ELF-1 (cell line): ENCODE measurements at places on chromosomes 2 and 18.

DNA sequence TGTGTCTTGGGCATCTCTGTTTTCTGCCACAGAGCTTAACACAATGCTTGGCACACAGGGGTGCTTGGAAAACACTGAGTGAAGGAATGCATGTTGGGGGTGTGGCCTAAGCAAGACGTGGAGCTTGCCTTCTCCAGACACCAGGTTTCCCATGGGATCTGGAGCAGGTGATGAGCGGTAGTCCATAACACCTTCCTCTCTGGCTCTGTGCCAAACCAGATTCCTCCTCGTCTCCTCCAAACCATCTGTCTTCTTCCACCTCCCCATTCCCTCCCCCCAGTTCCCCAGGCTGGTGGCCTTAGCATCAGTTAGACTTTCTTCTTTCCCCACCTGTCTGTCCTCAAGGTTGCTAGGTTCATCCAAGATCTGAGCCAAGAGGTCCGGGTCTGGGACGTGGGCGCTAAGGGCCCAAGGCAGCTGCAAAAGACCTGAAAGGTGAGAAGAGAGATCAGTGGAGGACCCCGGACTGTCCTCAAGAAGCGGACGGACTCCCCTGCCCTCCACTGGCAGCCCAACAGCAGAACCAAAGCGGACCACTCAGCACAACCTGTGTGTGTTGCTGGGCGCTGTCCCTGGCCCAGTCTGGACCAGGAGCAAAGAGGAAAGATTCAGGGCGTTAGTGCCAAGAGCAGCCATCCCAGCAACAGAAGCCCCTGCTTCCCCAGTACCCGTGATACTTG lies 1.2 kb upstream of the ITM2C start:
- no peak for DNase-seq

DNA sequence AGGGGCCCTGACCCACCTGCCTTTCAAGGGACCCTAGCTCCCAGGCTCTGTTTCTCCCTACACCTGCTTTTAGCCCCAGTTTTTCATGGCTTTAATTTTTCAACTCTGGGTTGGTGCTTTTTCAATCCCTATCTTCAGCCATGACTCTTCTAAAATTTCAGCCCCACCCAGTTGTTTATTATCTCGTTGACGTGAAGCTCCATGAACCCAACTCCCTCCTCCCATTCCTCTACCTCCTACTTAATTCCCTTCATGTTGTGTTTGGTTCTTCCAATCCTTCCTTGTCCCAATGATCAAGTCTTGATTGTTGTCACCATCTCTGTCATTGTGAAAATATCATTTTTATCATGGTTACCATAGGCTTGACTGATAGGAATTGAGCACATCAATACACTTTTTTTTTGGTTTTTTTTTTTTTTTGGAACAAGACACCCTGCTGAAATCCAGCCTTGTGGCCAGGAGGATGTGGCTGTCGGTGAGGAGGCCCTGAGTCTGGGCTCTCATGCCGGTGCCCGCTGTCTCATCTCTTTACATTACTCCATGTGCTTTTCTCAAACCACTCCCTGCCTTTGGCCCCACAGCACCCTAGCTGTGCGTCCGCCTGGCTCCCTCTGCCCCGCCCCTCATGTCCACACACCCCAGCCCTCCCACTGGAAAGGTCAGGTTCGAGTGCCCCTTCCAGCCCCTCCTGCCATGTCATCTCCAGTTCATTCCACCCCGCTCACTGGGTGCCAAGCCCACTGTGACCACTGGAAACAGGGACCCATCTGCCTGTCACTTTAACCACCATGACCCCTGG lies 39.3 kb downstream of the NAPG start:
- DNase-seq: no peak

DNA sequence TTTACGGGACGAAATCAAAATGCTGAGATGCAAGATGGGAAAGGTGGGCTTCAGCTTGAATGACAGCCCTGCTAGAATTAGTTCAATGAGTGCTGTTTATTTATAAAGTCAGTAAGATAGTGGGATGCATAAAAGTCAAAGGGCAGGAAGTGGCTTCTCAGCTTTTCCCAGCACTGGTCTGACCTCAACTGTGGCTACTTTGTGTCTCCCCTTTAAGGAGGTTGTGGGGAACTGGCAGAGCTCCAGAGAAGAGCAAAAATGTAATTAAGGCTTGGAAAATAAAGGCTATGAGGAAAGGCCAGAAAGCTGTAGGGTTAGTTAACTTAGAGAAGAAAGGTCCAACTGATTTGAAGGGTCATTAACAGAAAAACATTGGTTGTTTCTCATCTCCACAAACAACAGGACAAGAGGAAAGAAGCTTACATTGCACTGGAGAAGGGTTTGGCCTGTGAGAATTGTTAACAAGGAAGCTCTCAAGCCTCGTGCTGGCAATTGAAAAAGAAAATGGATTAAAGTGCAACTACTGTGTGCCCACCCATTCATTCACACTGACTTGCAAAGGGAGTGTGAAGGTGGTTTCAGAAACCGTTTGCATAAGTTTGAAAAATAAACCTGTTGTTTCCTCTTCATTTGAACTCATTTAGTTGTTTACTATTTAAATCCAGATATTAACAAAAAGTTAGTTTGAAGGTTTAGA lies 68.8 kb upstream of the CD28 start:
- DNase-seq: no peak

DNA sequence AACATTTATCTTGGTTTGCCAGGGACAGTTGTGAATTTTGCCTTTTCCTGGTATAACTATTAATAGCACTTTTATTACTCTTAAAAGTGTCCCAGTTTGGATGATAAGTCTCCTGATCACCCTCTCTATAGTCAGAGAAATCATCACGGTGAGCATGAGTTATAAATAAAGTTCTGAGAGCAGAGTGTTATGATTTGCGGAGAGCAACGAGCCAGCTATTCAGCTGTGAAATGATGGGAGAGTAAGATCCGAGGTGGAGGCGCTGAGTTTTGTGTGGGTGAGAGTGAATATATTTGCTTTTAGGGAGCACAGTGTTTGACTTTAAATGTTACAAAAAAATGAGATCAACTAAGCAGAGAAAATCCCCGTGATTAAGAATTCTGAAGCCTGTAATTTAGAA lies 179.6 kb downstream of the DSC3 start:
- DNase-seq: no peak

DNA sequence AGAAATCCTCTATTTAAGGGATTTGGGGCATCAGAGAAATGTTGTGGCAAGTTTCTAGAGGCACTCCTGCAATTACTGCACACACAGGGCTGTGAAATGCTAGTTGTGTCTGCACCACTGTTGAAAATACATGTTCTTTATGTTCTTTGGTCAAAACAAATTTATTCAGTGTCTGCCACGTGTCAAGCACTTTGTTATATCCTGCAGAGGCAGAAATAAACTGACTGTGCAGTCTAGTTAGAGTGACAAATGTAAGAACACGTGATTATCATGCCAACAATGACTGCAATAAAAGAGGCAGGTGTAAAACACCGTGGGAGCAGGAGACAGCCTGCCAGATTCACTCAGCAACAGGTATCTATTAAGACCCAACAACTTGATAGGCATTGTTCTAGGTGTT lies 423.3 kb downstream of the LRP1B start:
- DNase-seq: no peak

- DNase-seq: peak; percentile 50
Observed at GRCh38 chr18:13680612-13681011, 45.7 kb downstream of the FAM210A start.

- peak; percentile 67 for DNase-seq
Observed at GRCh38 chr18:8982416-8983183, 119.9 kb upstream of the NDUFV2 start.

DNA sequence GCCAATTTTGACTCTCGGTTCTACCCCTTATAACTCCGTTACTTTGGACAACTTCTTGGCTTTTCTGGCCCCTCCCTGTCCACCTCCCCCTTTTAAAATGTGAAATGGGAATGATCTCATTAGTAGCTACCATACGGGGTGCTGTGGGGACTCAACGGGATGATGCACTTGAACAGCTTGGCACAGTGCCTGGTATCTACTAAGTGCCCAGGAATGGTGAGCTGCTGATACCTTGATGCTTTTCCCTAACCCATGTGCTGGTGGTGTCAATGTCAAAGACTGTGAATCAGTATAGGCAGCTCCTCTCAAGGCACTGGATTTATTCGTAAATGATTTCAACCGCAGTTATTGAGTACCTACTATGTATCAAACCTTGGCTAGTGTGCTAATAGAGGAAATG lies 204.2 kb downstream of the LOXHD1 start:
- no peak for DNase-seq

DNA sequence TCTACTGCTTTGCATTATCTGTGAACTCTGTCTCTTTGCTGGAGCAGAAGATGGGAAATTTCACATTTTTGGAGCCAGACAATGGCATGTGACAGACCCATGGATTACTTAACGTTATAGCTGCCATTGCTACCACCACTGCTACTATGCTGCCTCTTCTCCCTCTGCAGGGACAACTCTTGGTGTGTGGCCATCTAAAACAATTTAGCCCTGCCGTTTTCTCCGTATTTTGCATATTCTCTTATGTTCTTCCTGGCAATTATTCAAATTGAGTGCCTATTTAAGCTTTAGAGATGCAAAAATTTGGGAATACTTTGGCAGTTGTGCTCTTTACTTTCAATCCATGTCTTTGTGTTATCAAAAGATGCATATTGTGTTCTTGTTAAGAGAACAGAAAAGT lies 386.8 kb downstream of the XIRP2 start:
- no peak for DNase-seq

GRCh38 chr2:200945395-200945729 lies 18.1 kb downstream of the ORC2 start:
- DNase-seq: no peak

DNA sequence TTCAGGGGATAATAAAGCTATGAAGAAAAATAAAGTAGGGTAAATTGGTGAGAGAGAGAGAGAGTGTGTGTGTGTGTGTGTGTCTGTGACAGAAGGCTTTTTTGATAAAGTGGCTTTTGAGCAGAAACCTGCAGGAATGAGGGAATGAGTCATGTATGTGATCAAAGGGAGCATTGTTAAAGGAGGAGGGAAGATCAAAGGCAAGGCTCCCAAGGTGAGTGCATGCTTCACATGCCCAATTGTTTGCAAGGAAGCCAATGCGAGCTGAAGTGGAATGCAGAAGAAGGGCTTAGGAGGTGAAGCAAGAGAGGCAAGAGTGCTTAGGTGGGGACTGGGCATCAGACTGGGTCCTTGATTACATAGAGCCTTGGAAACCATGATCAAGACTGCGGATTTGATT lies 96.8 kb downstream of the DNAH6 start:
- DNase-seq: peak; percentile 6

DNA sequence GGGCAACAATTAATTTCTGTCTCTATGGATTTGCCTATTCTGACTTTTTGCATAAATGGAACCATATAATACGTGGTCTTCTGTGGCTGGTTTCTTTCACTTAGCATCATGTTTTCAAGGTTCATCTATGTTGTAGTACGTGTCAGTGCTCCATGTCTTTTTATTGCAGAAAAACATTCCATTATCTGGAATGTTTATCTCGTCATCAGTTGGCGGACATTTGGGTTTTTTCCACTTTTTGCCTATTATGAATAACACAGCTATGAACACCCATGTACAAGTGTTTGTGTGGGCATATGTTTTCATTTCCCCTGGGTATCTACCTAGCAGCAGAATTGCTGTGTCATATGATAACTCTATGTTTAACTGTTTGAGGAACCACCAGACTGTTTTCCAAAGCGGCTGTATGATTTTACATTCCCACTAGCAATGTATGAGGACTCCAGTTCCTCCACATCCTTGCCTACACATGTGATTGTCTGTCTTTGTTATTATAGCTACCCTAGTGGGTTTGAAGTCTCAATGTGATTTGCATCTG lies 49.9 kb downstream of the MYO7B start:
- DNase-seq: no peak

GRCh38 chr2:221629468-221629867 lies 57.4 kb upstream of the EPHA4 start:
- peak; percentile 41 for DNase-seq

DNA sequence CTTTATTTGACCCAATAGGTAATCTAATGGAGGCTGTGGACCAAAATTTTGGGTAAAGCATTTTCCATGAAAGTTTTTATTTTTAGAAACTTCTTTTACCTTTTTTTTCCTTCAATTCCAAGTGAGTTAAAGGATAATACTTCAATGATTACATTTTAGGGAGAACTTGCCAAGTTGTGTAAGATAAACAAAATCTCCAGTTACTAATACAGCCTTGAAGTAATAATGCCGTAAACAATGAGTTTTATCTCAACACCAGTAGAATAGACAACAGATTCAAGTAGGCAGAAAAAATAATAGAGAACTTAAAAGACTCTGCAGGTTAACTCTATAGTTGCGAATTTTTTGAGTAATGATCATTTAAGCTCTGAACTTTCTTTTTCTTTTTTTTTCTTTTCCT lies 807.4 kb downstream of the CNTNAP5 start:
- no peak for DNase-seq

- no peak for DNase-seq
Observed at GRCh38 chr2:236155406-236155805, 12.8 kb downstream of the GBX2 start.

- no peak for DNase-seq
Observed at GRCh38 chr2:45399040-45399784, 211.9 kb downstream of the SRBD1 start.

- no peak for DNase-seq
Observed at GRCh38 chr2:148582679-148583511, 61.7 kb upstream of the EPC2 start.

DNA sequence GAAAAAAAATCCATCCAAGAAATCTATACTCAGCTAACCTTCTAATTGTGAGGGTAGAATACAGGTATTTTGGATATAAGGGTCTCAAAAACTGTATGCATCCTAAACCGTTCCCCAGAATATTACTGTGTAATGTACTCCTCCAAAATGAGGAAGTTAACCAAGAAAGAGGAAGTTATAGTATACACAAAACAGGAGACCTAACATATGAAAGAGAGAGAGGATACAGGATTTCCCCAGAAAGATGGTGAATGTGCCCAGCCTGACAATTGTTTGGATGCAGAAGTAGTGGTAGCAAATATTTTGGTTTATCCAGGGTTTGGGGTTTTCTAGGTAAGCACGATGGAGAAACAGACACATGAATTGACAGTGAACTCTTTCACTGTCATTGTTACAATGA lies 50.6 kb downstream of the GALNT3 start:
- DNase-seq: no peak

DNA sequence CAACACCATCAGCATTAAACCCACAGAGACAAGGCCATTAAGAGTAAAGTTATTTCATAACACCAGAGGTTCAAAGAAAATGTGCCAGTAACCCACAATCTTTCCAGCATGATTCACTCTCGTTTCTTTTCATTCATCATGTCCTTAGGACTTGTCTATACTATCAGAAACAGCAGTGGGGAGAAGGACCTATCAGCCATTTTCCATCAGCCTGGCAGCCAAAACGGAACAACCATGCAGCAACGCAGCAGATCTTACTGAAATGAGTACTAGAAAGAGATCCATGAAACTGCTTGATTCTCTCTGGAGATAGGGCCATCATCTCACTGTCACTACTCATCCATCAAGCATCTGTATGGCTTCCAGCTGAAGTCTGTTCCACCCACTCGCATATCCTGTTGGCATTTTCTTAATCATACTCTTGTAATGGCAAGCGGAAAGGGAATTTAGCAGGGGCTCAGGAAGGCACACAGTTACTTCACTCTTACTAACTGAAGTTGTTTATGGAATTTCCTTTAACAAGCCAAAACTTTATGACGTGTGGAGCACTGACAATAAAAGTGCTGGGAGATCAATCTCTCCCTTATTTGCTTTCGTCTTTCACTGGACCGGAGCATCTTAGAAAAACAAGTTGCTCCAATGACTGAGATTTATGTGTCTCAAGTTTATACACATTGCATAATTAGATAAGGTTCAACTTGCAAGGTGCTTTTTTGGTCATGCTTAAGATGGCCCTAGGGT lies 69.7 kb downstream of the EPHA4 start:
- no peak for DNase-seq

GRCh38 chr2:109098251-109098920 lies 30.6 kb upstream of the SH3RF3 start:
- no peak for DNase-seq
